Gastrocnemius medialis (tissue), 4 donors: ENCODE measurements at places on chromosomes 2 and 18. TPM values are rescaled to one million over a fixed set of nuclear protein-coding genes. Genes with fewer than 3 reads are reported as not detected.

GRCh38 chr2:59034106-59034505 is 793.0 kb upstream of the FANCL start:
- DNase-seq = no peak
- H3K36me3 ChIP-seq = no peaks in the 10 kb centered on the region
- no peak overlapping the region for H3K27ac ChIP-seq
- H3K4me3 ChIP-seq = no peak overlapping the region
- H3K4me1 ChIP-seq = no peaks in the 10 kb centered on the region
- no peaks in the 10 kb centered on the region for H3K27me3 ChIP-seq

GRCh38 chr2:112919086-112919485 is 8.1 kb downstream of the IL37 start:
- H3K27me3 ChIP-seq = no peaks in the 10 kb centered on the region
- H3K36me3 ChIP-seq = no peaks in the 10 kb centered on the region
- no peaks in the 10 kb centered on the region for H3K4me1 ChIP-seq
- no peak overlapping the region for H3K4me3 ChIP-seq

Gene FOXD4L1
- total RNA-seq = not detected

Gene TSPYL6
- not detected for total RNA-seq
